ENCODE measurements at places on chromosomes 3 and 15.
A peak's percentile ranks its signal among the peaks of the same experiment; 100 is the strongest.

- DNase-seq, result no peak
These were observed 370.2 kb downstream of the EPHB1 start for GRCh38 chr3:135165260-135165659.

DNA sequence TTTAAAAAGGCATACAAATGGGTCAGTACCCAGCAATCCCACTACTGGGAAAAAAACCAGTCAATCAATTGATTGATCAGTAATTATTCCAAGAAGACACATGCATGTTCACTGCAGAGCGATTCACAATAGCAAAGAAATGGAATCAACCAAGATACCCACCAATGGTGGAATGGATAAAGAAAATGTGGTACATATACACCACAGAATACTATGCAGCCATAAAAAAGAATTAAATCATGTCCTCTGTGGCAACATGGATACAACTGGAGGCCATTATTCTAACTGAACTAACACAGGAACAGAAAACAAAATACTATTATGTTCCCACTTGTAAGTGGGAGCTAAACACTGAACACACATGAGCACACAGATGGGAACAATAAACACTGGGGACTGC, 103.1 kb downstream of the DLG1 start:
- DNase-seq, result no peak

DNA sequence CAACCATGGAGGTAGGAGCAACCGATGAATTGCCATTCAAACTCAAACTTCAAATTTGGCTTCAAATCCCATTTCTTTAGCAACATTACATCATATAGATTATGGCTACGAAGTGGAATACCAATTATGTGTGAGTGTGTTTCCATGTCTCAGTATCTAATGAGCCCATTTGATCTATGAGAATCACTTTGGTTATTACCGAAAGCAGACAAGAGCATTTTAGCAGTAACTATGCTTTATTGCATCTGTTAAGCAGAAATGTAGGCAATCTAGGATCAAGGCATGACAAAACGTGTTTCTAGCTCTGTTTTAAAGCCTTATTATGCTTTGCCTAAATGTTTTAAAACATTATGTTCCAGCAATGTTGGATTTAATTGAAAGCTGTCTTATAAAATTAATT, 581.9 kb upstream of the TGFBR2 start:
- no peak for DNase-seq

GRCh38 chr3:35871009-35871408, 231.7 kb downstream of the ARPP21 start:
- no peak for DNase-seq

GRCh38 chr3:8541486-8541885, 39.9 kb downstream of the LMCD1 start:
- no peak for DNase-seq

DNA sequence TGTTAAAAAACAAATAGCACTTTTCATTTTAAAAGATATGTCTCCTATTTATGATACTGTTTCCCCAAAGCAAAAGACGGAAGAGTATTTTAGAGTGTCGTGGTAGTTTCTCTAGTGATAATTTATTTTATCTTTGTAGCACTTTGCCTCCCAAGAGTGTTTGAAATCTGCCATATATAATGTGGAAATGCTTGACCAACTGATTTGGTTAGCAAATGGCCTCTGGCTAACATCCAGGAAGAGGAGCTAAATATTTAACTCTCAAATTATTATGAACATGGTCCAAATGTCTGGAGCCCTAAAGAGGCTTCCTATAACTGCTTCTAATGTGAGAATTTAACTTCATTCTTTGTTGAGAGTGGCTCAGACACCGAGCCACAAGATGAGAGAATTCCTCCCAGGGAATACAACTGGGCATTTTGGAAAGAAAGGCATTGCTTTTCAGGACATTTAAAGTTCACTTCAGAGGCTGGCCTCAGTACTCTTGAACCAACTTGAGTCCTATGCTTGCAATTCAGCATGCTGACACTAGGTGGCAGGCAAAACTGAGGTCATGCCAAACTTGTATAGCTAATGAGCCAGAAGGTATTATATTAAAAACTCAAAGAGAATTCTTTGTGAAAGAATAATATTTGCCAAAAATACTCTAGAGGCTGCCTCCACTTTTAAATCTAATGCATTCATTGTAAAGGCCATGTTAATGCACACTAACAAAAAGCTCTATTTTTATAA, 104.5 kb downstream of the RARB start:
- no peak for DNase-seq

DNA sequence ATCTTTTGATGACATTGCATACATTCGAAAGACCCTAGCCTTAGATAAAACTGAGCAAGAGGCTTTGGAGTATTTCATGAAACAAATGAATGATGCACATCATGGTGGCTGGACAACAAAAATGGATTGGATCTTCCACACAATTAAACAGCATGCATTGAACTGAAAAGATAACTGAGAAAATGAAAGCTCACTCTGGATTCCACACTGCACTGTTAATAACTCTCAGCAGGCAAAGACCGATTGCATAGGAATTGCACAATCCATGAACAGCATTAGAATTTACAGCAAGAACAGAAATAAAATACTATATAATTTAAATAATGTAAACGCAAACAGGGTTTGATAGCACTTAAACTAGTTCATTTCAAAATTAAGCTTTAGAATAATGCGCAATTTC, 16.7 kb downstream of the KCNMB3 start:
- no peak for DNase-seq

GRCh38 chr3:36649125-36649524, 115.2 kb downstream of the DCLK3 start:
- DNase-seq, result no peak

- DNase-seq, result no peak
These were observed 37.0 kb upstream of the HACD2 start for GRCh38 chr3:123621850-123622189.

DNA sequence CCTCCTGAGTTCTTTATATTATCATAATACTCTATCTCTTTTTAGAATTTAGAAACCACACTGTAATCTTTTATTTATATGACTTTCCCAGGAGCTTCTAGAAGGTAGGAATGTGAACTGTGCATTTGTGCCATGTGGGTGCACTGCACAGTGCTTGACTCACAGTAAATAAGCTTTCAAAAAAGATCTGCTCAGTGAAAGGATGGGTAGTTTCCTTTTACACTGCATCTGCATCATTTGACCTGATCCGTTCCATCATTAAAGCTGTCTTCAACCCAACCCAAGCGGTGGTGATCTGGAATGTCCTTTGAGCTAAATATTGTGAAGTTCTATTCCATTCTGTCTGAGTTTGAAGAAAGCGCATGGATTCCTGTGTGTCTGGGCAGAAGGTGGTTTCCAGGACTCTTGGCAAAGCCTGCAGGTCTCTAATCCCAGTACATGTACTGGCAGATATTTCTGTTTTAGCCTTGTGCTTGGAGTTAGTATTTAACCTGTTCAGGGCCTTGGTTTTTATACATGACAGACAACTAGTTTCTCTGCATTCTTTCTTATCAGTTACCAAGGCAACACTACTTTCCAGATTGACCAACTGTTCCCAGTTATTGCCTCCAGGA, 96.7 kb downstream of the DHX30 start:
- DNase-seq, result no peak

DNA sequence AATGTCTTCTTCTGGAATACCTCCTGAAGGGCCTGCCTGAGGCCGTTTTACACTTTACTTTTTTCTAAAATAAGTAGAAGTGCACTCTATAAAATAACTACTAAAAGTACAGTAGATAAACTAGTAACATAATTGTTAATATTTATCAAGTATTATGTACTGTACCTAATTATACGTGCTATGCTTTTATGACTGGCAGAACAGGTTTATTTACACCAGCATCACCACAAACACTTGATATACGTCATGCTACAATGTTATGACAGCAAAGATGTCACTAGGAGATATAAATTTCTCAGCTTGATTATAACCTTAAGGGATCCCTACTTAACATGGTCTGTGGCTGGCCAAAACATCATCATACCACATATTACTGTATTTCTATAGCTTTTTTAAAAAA, 29.4 kb downstream of the DLG1 start:
- no peak for DNase-seq

DNA sequence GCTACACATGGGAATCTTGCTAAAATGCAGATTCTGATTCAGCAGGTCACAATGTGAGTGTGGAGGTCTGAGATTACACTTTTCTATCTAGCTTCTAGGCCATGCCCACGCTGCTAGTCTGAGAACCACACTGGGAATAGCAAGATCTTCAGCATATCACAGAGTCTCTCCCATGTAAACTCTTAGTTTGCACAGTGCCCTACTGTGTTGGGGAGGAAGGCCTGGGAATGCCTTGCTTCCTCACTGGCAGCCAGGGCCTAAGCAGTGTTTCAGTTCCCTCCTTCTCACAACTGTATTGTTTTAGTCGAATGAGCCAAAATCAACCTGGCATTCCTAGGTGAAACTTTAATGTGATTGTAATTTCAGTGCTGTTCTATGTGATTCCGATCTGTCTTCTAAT, 180.0 kb upstream of the EIF1B start:
- DNase-seq, result no peak

- DNase-seq, result peak; percentile 53
These were observed 20.2 kb downstream of the ATOSA start for GRCh38 chr15:52658955-52659354.
